RWPE2 (cell line): ENCODE measurements at places on chromosomes 6 and 20.

GRCh38 chr20:51463998-51464397, 78.5 kb downstream of the NFATC2 start:
- DNase-seq, result peak; percentile 68

- no peak for DNase-seq
Measured at GRCh38 chr20:313948-314347, 11.4 kb upstream of the SOX12 start.

GRCh38 chr6:107110200-107110599, 5.1 kb downstream of the BEND3 start:
- DNase-seq, result no peak

DNA sequence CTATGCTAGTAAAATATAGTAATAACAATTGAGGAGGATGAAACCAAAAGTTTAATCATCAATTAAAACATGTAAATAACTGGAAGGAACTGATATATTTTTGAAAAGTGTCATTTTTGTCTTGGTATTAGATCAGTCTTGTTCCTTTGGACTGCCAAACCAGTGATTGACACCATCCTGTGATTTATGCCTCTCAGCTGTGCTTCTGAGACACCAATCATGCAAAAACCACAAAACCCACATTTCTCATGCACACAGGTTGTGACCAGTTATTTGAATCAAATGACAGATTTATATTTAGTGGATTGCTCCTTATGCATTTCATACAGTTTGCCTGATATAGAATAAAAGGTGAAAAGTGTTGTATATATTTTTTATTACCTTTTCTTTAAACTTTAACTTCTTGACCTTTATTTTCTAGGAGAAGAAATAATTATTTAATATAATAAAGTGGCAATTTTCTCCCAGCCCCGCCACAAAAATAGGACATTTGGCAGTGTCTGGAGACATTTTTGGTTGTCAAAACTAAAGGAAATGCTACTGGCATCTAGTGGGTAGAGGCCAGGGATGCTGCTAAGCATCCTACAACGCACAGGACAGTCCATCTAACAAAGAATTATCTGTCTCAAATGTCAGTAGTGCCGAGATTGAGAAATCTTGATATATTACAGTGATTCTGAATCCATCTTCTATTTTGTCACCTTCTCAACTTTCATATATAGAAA, 383.6 kb downstream of the BCKDHB start:
- DNase-seq, result no peak

DNA sequence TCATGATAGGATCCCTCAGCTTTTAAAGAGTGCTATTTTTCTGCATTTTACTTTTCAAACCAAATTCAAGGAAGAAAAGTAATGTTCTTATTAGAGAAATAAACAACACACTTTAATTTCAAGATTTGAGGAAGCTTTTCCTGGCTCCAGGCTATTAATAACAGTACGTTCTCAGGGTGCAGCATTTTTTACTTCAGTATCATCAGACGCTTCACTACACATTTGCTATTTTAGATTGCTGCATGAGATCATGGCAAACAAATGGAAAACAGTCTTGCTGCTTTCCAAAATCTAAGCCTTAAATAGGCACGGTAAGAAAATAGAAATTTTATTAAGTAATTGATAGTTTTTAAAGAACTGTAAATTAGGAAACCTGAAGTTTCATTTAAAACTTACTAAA, 253.6 kb upstream of the EXOC2 start:
- DNase-seq, result no peak

- DNase-seq, result no peak
Measured at GRCh38 chr6:147117580-147117979, 86.6 kb upstream of the STXBP5 start.

DNA sequence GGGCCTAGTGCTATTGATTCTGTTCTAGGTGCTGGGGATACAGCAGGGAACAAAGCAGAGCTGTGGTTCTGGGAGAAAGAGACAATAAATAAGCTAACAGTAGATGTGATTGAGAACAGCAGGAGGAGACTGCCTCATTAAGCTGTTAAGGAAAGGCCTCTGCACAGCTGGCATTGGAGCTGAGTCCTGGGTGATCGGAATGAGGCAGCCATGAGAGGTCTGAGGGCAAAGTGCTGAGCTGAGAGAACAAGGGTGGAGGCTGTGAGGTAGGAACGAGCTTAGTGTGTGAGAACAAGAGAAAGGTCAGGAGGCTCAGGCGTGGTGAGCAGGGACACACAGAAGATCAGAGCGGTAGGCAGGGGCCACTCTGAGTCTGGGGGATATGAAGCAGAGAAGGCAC, 18.3 kb downstream of the DDX27 start:
- no peak for DNase-seq

- no peak for DNase-seq
Measured at GRCh38 chr6:108365478-108365877, 70.6 kb downstream of the AFG1L start.

GRCh38 chr6:15427331-15428070, 181.6 kb downstream of the JARID2 start:
- DNase-seq, result no peak

GRCh38 chr20:3734111-3734843, 1.8 kb downstream of the HSPA12B start:
- no peak for DNase-seq

DNA sequence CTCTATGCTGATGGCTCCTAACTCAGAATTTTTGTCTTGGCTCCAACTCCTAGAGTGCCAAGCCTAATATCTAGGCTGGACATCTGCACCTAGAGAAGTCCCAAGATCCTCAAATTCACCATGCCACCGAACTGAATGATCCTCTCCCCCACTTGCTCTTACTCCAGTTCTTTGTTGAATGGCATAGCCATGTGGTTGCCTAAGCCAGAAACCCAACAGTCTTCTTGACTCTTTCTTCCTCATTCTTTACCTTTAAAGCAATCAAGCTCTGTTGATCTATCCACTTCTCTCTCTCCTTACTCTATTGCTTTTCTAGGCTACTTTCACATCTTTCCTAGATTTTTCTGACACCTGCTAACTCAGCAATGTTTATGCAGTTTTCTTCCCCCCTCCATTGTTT, 126.5 kb upstream of the FOXO3 start:
- no peak for DNase-seq

GRCh38 chr6:73017476-73017875, 207.8 kb downstream of the KHDC1L start:
- DNase-seq, result no peak

- no peak for DNase-seq
Measured at GRCh38 chr6:33716379-33716778, 4.9 kb upstream of the UQCC2 start.

GRCh38 chr20:64081624-64081964, 1.7 kb downstream of the OPRL1 start:
- no peak for DNase-seq
